Mucosa of descending colon (tissue), 3 donors: ENCODE measurements at places on chromosomes 2 and 18. TPM values are rescaled to one million over a fixed set of nuclear protein-coding genes. Genes with fewer than 3 reads are reported as not detected.

Gene HOXD3
- 5.8 TPM for total RNA-seq

Gene GPR45
- not detected for total RNA-seq

Gene POTEJ
- not detected for total RNA-seq

Gene HRH4
- total RNA-seq: not detected

Gene MAP2
- total RNA-seq: 2.3 TPM

Gene NCKAP5
- 2.3 TPM for total RNA-seq

Gene PECR
- total RNA-seq: 31.8 TPM

Gene GAREM2
- total RNA-seq: 6.7 TPM

Gene PDK1
- total RNA-seq: 11.6 TPM

Gene DYNC2LI1
- total RNA-seq: 19.0 TPM

Gene DNAJC5G
- 0.47 TPM for total RNA-seq

Gene THOC1
- total RNA-seq: 27.6 TPM

Gene LGALSL
- total RNA-seq: 40.9 TPM

Gene BOLL
- not detected for total RNA-seq

Gene SLC4A1AP
- 15.8 TPM for total RNA-seq

Gene OXER1
- total RNA-seq: 2.4 TPM

Gene FASTKD2
- total RNA-seq: 21.7 TPM

Gene ABCB11
- 1.2 TPM for total RNA-seq

Gene C2orf15
- 3.5 TPM for total RNA-seq

Gene LRATD1
- 157 TPM for total RNA-seq

Gene TUBA3E
- total RNA-seq: not detected

Gene CD8B2
- total RNA-seq: 0.26 TPM
